D721Med (cell line): ENCODE measurements at places on chromosomes 16 and 17.

DNA sequence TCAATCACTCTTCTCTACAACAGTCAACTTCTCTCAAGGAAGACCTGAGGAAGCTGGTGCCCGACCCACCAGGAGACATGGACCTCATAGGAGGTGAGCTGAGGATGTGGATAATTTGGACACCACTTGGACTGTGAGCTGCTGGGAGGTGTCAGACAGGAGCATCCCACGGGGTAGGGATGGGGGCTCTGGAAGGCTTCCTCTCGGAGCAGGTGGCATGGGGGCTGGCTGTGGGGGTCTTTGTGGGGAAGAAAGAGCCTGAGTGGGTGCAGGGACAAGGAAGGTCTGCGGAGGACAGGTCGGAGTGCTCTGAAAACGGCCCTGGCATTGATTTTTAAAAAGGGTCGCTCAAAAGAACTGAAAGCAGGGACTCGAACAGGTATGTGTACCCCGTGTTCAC lies 64.0 kb downstream of the TBC1D16 start:
- no peak for DNase-seq

- no peak for DNase-seq
Observed at GRCh38 chr16:51276336-51276735, 125.3 kb upstream of the SALL1 start.

- no peak for DNase-seq
Observed at GRCh38 chr17:49952912-49953497, 16.0 kb upstream of the DLX4 start.

DNA sequence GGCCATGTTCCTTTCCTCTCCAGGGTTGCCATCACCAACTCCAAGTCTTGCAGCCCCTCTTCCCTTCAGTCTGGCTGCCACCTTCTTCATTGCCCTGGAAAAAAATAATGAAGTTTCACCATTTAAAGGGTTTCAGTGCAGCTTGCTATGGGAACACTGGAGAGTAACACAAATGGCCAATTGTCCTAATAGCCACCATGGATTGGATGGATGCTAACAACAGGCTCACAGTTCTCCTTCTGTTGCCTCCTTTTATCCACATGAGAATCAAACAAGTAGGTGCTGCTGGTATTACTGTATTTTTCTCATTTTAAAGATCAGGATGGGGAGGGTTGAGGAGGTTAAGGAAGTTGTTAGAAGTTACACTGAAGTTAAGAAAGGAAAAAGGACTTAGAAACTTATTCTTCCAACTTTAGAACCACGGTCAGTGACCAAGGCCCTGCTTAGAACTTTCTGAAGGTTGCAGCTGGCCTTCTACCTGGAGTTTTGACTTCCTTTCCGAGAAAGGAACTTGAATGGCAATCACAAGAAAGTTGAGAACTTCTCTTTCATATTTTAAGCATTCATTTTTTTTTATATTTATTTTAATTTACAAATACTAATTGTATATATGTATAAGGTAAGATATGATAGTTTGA lies 198.0 kb upstream of the MAF start:
- no peak for DNase-seq

- no peak for DNase-seq
Observed at GRCh38 chr16:20621406-20621805, 45.2 kb upstream of the ACSM2B start.

GRCh38 chr16:57640612-57641011 lies 12.2 kb downstream of the ADGRG1 start:
- DNase-seq, result no peak

DNA sequence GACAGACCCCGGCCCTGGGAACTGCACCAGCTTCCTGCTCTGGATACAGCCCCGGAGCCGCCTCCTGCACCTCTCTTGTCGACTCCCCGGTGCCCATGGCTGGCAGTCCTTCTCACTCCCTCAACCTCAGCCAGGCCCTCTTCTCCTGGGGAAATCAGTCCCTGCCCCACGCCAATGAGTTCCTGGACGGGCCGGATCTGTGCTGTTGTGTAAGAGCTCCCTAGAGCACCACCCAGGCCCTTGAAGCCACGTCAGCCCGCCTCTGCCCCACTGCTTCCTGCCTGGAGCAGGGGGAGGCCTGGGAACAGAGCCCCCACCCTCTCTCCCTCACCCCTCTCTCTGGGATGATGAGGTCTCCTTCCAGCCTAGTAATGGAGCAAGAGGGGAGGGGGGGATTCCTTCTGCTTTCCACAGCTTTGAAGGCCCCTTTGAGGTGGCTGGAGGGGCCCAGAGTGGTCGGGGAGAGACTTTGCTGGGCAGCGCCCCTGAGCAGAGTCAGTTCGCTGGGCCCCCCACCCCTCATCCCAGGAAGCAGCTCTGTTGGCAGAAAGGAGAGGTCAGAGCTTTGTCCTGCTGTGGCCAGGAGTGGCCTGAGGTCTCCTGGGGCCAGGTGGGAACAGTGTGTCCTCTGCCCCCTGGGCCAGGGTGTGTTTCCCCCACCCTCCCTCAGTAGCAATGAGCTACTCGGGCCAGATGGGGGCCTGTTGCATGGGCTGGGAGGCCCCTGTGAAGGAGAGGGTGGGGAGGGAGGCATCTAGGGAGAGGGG lies 3.8 kb downstream of the PRR29 start:
- no peak for DNase-seq

GRCh38 chr17:67007266-67007665 lies 37.1 kb upstream of the CACNG1 start:
- no peak for DNase-seq
